GM23248 (cell line): ENCODE measurements at places on chromosomes 5 and 9. TPM values are rescaled to one million over a fixed set of nuclear protein-coding genes. Genes with fewer than 3 reads are reported as not detected.

DNA sequence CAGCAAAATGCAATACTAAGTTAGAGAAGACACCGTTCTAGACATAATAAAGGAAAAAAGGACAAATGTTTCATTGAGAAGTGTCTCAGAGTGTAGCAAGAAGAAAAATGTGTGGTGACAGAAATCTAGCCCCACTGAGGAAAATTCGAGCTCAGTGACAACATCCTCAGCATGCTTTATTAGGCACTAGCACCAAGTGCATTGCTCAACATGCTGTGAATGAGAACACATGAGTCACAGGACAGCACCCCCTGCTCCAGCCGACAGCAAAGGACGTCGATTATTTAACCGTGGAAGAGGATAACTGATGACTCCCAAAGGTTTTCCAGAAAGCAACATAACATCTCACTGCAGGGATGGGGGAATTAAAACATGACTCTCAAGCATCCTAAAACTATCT is 182.7 kb downstream of the GNAQ start:
- peaks cover 18% of the 10 kb centered on the region for H3K4me1 ChIP-seq
- 0 out of 2 replicates have a peak overlapping the region, but pooled peaks have one; percentile 15 for H3K4me3 ChIP-seq
- DNase-seq, result peak; percentile 96

Gene THBS4
- under 0.01 and 0.43 TPM in 2 replicates for total RNA-seq

Gene PCDHGB2
- total RNA-seq, result 2.2 and 2.5 TPM in 2 replicates

DNA sequence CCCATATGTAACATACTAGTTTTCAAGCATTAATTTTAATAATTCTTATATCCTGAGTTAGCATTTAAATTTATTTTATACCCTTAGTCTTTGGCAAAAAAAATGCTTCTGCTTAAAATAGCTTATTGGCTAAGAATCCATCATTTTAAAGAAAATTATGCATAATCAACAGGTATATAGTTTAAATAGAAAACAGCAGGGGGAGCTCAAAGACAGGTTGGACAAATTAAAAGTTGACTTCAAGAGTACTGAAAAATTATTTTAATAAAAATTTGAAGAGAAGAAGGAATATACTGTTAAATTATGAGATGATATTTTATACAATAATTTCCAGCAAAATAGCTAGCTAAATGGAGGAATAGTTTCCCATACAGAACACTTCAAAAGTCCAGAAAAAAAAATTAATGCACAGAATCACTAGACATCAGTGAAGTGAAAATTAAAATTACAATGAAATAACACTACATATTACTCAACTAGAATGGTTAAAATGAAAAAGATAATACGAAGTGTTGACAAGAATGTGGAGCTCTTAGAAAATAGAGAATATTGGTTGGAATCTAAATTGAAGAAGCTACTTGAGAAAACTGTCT is 387.1 kb downstream of the PDE4D start:
- H3K36me3 ChIP-seq, result no peaks in the 10 kb centered on the region
- no peaks in the 10 kb centered on the region for H3K4me1 ChIP-seq

Gene SLC46A2
- total RNA-seq, result not detected in 2 replicates

- no peaks in the 10 kb centered on the region for H3K36me3 ChIP-seq
- no peak overlapping the region for H3K4me3 ChIP-seq
- DNase-seq, result peak; percentile 55
- H3K27ac ChIP-seq, result peak overlapping the region; percentile 16; the same call in 1 of the 2 replicates
- peaks cover 38% of the 10 kb centered on the region for H3K4me1 ChIP-seq
- no peaks in the 10 kb centered on the region for H3K27me3 ChIP-seq
These were observed 28.8 kb downstream of the SLC46A2 start for GRCh38 chr9:112861638-112862555.
